Activated CD4-positive, alpha-beta T cell treated with anti-CD3 and anti-CD28 coated beads, Interleukin-2, amount 50 U/mL, for 4 hours (primary cell): ENCODE measurements at places on chromosomes 11 and 22.

GRCh38 chr11:39641751-39642150 is 1817.7 kb downstream of the LRRC4C start:
- no peak for DNase-seq

DNA sequence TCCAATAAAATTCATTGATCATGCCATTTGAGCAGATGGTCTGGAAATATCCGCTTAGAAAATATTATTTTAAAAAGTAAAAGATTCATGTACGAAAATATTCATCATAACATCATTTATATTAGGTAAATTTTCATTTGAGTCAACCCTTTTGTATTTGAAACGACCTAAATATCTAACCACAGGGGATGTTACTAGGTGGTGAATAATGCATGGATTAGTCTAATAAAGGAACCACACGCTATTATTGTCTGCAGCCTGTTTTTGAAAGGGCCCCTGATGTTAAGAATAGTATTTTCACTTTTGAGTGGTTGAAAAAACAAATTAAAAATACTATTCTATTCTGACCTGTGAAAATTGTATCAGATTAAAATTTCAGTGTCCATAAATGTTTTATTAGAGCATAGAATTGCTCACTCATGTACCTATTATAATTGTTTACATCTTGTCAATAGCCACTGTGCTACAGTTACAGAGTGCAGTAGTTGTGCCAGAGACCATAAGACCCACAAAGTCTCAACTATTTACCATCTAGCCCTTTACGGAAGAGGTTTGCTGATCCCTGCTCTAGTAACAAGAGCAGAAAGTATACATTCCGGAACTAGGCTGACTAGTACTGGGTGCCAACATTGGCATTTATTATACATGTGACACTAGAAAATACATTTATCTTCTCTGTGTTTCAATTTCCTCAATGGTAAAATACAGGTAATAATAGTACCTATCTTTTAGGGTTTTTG is 176.1 kb downstream of the LRRC4C start:
- no peak for DNase-seq

DNA sequence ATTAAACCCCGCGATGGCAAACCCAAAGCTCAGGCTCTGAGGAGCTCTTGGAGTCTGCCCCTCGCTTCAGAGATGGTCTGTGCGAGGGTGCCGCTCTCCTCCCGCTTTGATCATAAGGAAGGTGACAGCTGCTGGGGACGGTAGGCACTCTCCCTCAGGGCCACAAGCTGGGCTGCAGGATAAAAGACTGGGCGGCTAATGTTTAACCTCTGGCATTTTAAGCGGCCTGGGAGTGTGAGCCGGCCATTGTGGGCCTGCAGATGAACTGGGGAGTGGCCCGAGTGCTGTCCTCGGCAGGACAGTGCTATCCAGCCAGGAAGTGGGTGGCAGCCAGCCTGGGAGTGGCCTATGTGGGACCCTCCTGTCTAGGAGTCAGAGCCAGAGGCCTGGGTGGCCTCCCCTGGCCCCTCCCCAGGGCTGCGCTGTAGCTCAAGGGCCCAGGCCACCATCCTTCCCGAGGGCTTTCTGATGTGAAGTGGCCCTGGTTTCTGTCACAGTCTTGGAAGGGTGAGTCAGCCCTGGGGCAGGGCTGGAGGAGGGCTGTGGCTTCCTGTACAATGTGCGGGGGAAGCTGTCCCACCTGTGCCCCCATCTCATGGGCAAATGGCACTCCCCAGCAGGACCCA is 58.7 kb upstream of the PRODH start:
- DNase-seq: no peak

- DNase-seq: no peak
Observed at GRCh38 chr11:57111619-57112018, 70.1 kb upstream of the LRRC55 start.

DNA sequence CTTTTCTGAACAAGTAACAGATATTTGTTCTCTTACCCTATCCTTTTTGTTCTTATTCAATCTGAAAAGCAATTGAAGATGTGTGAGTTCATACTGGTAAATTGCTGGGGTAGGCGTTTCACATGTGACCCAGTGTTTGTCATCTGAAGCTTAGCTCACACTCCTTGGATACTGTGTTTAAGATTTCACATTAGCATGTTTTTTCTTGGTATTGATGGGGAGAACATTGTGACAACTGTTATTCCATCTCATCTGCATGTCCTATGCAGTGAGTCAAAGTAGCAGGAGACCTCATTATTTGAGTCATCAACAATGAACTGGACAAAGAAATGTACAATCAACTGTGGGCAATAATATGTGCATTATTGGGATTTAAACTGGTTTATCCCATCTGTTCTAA is 691.6 kb upstream of the ANO5 start:
- no peak for DNase-seq

- no peak for DNase-seq
Observed at GRCh38 chr22:33842421-33843094, 77.7 kb downstream of the LARGE1 start.

- no peak for DNase-seq
Observed at GRCh38 chr11:130396965-130397364, 31.4 kb downstream of the ADAMTS8 start.

DNA sequence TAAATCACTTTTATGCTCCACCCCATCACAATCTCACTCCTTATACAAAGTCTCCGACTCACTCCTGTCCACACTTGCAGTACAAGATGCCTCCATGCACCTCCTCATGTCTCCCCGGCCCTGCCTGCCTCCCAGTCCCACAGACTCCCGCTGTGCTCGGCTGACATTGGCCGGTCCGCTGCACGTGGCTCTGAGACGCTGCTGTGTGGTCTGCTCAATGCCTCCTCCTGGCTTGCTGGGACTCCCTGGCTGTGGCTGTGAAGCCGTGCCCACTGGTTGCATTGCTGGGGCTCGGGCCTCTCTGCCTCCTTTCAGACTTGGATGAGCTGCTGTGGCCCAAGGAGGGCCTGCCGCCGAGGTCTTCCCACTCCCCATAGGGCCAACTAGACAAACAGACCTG is 224.0 kb upstream of the B3GAT1 start:
- DNase-seq: no peak

- DNase-seq: no peak
Observed at GRCh38 chr11:46050003-46050461, 71.2 kb downstream of the PHF21A start.
